ENCODE measurements at places on chromosomes 5 and 9.
A peak's percentile ranks its signal among the peaks of the same experiment; 100 is the strongest.

- peak; percentile 77 for DNase-seq
These were observed 13.8 kb downstream of the TSPAN17 start for GRCh38 chr5:176660860-176661641.

DNA sequence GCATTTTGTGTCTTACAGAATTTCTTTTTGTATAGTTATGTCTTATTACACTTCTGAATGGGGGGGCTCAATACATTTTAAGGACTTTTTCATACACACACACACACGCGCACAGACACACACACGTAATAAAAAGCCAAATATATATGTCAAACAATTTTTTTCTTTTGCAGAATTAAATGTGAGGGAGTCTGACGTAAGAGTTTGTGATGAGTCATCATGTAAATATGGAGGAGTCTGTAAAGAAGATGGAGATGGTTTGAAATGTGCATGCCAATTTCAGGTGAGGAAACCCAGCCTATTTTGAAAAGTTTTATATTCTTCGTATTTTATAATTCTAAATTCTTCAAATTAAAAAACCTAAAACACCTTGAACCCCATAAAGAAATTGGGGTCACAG lies 25.6 kb downstream of the TMEFF1 start:
- DNase-seq: no peak

- no peak for DNase-seq
These were observed 709.3 kb upstream of the RGMB start for GRCh38 chr5:98064118-98064685.

GRCh38 chr9:32378993-32379729 lies 5.3 kb upstream of the ACO1 start:
- no peak for DNase-seq

GRCh38 chr9:110101531-110102161 lies 106.3 kb downstream of the C9orf152 start:
- DNase-seq: peak; percentile 46
